ENCODE measurements at places on chromosomes 2 and 18.

- no peak for DNase-seq
Observed at GRCh38 chr2:179793238-179793637, 68.2 kb downstream of the ZNF385B start.

GRCh38 chr2:241033336-241033987 is 35.0 kb downstream of the SNED1 start:
- DNase-seq, result no peak

DNA sequence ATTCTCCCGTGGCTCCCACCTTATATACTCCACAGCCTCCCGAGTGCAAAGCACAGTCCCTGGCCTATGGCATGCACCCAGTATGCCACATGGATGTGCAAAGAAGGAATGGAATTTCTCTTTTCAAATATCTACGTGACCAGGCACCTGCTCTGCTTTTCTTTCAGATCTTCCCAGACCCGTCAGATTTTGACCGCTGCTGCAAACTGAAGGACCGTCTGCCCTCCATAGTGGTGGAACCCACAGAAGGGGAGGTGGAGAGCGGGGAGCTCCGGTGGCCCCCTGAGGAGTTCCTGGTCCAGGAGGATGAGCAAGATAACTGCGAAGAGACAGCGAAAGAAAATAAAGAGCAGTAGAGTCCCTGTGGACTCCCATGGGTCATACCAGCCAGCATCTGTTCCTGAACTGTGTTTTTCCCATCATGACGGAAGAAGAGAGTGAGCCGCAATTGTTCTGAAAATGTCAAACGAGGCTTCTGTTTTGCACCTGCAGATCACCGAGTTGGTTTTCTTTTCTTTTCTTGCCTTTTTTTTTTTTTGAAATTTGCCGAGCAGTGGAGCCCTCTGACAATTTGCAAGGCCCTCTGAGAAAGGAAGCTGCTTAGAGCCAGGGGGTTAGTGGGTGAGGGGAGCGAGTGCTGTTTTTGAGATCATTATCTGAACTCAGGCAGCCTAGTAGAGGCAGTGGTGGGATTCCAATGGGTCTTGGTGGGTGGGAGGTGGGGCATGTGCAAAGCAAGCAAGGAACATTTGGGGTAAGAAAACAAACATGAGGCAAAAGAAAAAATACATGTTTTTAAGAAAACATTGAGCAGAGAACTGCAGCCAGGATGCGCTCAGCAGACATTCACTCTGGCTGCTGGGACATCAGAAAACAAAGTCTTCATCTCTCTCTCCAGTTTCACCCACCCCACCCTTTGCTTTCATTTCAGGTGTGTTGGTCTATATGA is 26.2 kb downstream of the LBH start:
- DNase-seq, result no peak

DNA sequence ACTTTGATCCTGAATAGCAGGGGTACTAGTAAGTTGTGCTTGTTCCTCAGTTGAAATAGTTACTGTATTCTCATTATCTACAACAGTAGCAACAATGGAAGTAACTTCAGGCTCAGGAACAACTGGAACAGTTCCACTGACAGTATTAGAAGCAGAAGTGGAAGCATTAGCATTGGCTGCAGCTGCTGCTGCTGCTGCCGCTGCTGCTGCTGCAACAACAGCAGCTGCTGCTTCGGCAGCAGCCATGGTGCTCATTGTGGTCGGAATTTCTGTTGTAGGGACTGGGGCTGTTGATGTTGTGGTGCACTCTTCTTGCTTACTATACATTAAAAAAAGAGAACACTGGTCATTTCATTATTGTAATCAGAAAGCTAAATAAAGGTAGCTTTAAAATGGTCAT is 40.8 kb downstream of the PRPF40A start:
- DNase-seq, result peak; percentile 23

DNA sequence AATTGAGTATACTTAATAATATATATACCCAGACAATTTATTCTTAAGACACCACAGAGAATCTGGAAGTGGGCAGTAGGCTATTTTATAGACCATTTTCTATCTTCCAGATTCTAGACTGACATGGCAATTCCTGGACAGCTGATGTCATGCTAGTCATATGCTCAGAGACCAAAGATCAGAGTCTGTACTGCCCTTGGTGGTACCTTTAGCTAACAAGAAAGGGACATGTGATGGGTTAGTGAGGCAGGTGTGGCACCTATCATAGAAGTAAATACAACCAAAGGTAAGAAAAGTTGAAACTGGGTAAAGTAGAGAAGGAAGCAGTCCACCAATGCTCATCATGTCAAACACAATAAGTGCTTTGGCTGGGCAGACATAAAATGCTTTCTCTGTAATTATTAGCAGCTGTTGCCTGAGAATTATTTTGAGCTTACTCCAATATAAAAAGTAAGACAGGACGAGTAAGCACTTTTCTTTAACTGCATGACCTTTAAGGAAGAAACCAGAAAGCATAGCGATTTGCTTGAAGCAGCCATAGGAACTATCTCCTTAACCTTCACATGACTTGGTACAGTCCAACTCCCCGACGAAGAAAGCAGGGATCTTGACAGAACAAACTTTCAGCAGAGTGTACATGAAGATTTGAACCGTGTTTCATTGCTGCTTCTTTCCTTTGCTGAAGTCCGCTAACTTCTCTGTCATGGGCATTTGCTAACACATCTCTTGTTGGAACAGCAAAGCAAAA is 47.1 kb downstream of the SLC40A1 start:
- peak; percentile 79 for DNase-seq

- peak; percentile 79 for DNase-seq
Observed at GRCh38 chr18:44507729-44508325, 172.9 kb upstream of the SETBP1 start.

DNA sequence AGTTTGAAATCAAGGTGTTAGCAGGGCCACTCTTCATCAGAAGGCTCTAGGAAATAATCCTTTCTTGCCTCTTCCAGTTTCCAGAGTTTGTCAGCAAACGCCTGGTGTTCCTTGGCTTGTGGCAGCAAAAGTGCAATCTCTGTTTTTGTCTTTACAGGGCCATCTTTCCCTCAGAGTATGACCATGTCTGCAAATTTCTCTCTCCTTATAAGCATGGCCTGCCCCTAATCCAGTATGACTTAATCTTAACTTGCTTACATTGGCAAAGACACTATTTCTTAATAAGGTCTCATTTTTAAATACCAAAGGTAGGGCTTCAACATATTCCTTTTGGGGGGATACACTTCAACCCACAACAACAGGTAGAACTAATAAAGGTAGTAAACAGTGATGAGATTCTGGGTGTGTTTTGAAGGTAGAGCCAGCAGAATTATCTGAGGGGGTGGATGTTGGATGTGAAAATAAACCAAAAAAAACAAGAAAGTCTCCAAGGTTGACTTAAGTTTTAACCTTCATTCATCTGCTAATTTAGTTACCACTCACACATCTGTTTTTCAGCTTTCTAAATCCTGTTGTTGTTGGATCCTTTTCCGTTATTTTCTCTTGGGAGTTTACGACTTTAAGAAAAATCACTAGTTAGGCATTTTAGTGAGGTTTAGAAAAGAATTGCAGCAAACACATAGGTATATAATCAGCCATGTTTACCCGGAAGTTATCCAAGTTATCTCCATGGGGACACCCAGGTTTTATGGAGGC is 234.4 kb upstream of the FIGN start:
- peak; percentile 82 for DNase-seq

GRCh38 chr2:58762176-58762781 is 521.2 kb upstream of the FANCL start:
- peak; percentile 50 for DNase-seq

DNA sequence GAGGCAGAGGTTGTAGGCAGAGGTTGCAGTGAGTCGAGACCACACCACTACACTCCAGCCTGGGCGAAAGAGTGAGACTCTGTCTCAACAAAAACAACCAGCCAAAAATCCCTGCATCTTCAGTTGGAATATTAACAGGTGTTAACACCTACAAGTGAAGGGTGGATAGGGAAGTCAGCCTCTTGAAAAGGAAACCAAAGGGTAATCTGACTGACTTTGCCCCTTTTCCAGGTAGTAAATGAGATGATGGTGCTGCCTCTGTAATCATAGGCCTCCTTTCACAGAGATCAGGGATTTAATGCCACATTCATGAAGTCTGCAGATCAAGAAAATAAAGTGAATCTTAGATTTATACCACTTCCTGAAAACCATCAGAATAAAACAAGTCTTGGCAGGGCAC is 133.6 kb downstream of the GALNT1 start:
- no peak for DNase-seq

DNA sequence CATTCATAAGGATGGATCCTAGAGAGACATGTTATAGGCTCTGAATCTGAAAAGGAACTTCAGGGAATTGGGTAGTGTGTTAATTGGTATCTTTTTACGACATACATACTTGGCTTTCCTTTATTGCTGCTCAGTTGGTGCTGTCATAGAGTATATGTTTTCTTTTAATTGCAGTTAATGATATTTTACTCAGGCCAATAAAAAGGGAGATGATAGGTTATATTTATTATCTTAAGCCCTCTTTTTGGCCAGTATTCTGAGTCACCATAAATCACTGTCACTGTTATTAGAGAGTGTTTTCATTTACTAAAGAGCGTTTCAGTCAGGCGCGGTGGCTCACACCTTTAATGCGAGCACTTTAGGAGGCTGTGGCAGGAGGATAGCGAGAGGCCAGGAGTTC is 47.6 kb downstream of the RALBP1 start:
- no peak for DNase-seq

- peak; percentile 82 for DNase-seq
Observed at GRCh38 chr2:241950413-241951315, 81.1 kb downstream of the RTP5 start.
